ENCODE measurements at places on chromosomes 4 and X.
A peak's percentile ranks its signal among the peaks of the same experiment; 100 is the strongest.

DNA sequence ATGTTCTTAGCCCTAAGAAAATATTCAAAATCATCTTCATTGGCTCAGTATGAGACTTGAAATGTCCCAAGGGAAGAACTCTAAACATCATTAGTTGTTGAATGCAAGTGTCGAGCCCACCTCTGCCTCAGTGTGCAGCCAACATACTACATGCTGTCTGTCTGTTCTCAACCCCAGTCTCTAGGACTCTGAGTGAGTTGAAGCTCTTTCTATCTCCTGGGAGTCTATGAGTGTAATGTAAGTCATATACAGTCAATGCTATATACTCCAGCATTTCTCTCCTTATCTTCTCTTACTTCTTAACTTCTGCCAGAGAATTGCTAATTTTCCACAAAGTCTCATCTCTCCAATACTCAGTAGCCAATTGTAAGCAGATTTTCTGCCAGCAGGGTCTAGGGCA, 61.3 kb downstream of the SPATA18 start:
- H3K4me1 ChIP-seq, result no peaks in the 10 kb centered on the region
- no peak overlapping the region for H3K4me3 ChIP-seq
- DNase-seq, result no peak
- H3K27me3 ChIP-seq, result no peaks in the 10 kb centered on the region
- no peaks in the 10 kb centered on the region for H3K36me3 ChIP-seq
- H3K27ac ChIP-seq, result no peak overlapping the region

DNA sequence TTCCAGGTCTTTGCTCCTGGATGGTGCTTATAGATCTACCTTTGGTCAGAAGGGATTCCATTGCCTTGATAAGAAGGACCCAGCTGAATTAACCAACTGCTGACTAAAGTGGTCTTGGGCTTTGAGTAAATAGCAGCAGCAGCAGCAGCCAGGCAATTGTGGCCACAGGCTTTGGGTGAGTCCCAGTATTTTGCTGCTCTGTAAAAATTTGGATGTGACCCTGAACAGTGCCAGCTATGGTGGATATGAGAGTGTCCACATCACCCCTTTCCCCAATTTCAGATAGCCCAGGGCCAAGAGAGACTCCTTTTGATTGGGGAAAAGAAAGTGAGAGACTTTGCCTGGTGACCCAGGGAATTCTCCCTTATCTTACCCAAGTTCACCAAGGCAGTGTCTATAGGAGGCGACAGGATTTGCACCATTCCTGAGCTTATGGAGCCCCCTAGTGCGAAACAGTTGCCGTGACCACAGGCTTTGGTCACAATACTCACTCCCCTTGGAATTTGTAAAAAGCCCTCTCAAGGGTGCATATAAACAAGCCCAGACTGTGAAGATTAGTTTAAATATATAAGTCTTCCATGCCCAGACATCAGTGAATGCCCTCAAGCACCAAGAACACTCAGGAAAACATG, 518.0 kb downstream of the TMA16 start:
- H3K4me1 ChIP-seq, result no peaks in the 10 kb centered on the region
- DNase-seq, result no peak

- no peaks in the 10 kb centered on the region for H3K36me3 ChIP-seq
- H3K27ac ChIP-seq, result no peak overlapping the region
- DNase-seq, result no peak
- H3K27me3 ChIP-seq, result no peaks in the 10 kb centered on the region
- no peak overlapping the region for H3K4me3 ChIP-seq
Measured at GRCh38 chr4:87657525-87657924, 7.4 kb downstream of the DMP1 start.

DNA sequence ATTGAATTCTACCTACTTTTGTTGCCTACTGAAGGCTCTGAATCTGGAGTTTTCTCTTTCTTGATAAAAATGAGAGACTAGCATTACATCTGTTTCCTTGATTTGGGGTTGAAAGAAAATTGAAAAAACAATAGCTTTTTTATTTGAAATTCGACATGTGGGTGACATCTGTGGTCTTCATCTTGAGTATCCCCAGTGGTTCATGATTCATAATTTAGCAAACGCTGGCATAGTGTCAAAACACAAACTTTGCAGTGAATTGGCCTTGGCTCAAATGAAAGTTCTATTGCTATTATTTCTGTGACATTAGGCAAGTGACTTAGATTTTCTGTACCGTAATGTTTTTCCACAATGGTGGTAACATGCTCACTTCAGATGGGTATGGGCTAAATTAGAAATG, 747.6 kb downstream of the PCDH7 start:
- no peak for DNase-seq
- H3K27ac ChIP-seq, result no peak overlapping the region
- no peaks in the 10 kb centered on the region for H3K4me1 ChIP-seq
- no peak overlapping the region for H3K4me3 ChIP-seq

- no peaks in the 10 kb centered on the region for H3K36me3 ChIP-seq
- H3K27me3 ChIP-seq, result no peaks in the 10 kb centered on the region
- H3K4me1 ChIP-seq, result no peaks in the 10 kb centered on the region
- H3K4me3 ChIP-seq, result no peak overlapping the region
- no peak overlapping the region for H3K27ac ChIP-seq
Measured at GRCh38 chrX:112643721-112644120, 36.0 kb downstream of the LHFPL1 start.

DNA sequence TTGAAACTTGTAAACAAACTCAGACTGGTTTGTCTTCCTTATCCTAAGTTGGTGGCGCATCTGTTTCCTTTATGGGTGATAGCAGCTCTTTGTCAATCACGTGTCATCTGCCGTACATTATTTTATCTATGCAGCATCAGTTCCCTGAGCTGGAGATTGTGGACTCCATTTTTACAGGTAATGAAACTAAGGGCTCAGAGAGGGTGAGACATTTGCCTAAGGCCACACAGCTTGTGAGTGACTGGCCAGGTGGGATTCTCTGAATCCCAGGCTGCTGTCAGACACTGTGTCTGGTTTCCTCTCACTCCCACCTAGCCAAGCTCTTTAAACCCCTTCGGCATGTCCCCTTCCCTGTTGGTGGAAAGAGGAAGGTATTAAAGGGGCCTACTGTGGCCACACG, 41.7 kb upstream of the CLCN4 start:
- no peak overlapping the region for H3K4me3 ChIP-seq
- H3K36me3 ChIP-seq, result no peaks in the 10 kb centered on the region
- no peak overlapping the region for H3K27ac ChIP-seq
- DNase-seq, result no peak

- no peaks in the 10 kb centered on the region for H3K4me1 ChIP-seq
- no peak for DNase-seq
- no peaks in the 10 kb centered on the region for H3K27me3 ChIP-seq
- H3K4me3 ChIP-seq, result no peak overlapping the region
- no peak overlapping the region for H3K27ac ChIP-seq
- H3K36me3 ChIP-seq, result no peaks in the 10 kb centered on the region
Measured at GRCh38 chr4:40204507-40205258, 7.9 kb downstream of the RHOH start.

DNA sequence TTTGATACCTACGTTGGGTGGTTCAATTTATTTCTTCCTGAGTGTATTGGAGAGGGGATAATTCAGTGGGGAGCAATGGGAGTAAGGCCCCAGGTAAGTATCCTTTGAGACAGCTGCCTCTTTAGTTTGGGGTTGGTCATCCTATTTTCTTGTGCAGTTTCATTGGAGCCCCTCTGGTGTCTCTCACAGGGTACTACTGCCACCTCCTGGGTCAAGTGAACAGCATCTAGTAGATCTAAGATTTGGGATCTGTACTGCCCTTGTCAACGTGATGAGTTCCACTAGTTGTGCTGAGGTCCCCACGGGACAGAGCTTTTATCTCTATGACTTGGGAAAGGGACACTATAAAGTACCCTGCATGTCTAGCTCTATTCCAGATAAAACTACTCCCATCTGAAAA, 80.6 kb downstream of the PBDC1 start:
- H3K4me1 ChIP-seq, result no peaks in the 10 kb centered on the region
- H3K27ac ChIP-seq, result no peak overlapping the region
- H3K4me3 ChIP-seq, result no peak overlapping the region
- DNase-seq, result peak; percentile 20

DNA sequence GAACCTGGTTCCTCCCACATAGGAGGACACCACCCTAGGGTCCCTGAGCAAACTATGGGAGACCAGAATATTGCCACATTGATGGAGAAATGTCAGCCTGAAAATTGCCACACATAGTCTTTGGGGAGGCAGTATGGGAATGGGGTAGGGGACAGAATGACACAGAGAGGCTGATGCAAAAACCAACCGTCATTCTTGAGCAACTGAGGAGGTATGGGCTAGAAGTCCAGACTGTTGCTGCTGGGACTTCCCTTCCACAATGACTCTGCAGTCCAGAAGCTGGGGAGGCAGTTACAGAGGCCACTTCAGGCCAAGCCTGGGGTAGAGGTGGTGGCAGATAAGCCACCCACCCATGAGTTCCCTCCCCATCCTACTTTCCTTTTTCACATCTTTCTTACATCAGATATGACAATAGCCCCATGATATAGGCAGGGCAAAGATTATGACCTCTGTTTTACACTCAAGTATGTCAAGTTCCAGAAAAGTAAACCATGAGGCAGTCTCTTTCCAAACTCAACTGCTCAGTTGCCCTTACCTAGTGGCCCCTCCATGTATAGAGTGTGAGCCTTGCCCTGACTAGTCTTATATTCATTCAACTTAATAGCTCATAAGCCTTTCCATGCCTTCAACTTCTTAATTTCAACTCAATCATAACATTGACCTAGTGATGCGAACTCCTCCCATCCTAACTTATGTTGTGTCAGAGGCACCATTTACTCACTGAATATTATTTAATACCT, 41.7 kb downstream of the VSIG4 start:
- no peak for DNase-seq
- no peak overlapping the region for H3K27ac ChIP-seq
- H3K4me1 ChIP-seq, result no peaks in the 10 kb centered on the region

DNA sequence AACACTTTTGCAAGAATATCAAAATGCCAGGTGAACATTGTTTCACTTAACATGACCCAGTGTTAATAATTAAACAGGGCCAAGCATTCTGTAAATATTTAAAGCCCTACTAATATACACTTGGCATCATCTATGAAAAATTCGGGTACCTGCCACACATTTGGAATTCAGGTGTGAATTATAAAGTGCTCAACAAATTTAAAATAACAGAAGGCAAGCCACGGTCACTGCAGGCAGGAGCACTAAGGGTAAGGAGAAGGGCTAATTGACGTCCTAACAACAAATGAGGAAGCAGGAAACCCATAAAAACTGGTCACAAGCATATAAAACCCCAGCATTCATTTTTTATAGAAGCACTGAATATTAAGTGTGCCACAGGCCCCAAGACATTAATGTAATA, 43.8 kb upstream of the CPEB2 start:
- no peak overlapping the region for H3K27ac ChIP-seq
- no peaks in the 10 kb centered on the region for H3K27me3 ChIP-seq
- DNase-seq, result no peak
- no peak overlapping the region for H3K4me3 ChIP-seq
- H3K4me1 ChIP-seq, result no peaks in the 10 kb centered on the region

DNA sequence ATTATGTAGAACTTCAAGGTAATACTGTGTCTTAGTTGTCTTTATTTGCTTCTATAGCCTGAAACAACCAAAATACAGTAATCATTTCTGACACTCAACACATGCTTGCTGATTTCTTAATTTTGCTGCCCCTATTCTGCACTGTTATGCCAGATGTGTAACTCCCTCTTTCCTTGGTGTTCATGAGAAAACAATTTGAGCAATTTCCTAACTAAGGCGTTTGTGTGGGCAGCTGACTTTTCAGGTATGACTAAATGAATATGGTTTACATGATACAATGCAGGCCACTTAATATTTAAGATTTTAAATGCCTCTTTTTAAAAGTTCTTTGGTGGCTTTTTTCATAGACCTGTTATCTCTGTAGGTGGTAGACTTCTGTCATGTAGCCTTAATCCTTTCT, 46.1 kb upstream of the CENPE start:
- no peak for DNase-seq
- no peak overlapping the region for H3K4me3 ChIP-seq
- H3K27me3 ChIP-seq, result no peaks in the 10 kb centered on the region
- no peak overlapping the region for H3K27ac ChIP-seq
- H3K36me3 ChIP-seq, result no peaks in the 10 kb centered on the region
- no peaks in the 10 kb centered on the region for H3K4me1 ChIP-seq

Data from adrenal gland (tissue), 19 donors.